Left renal pelvis (tissue), 4 donors: ENCODE measurements at places on chromosomes 5 and 9. TPM values are rescaled to one million over a fixed set of nuclear protein-coding genes. Genes with fewer than 3 reads are reported as not detected.

Gene DBH
- 1.4 TPM for polyA plus RNA-seq

Gene HTR4
- not detected for polyA plus RNA-seq

Gene DEPDC1B
- 9.3 TPM for polyA plus RNA-seq

Gene UGT3A2
- polyA plus RNA-seq: 11.6 TPM

Gene PDCD1LG2
- polyA plus RNA-seq: 0.37 TPM

Gene TAS2R1
- not detected for polyA plus RNA-seq

Gene ZFR
- 125 TPM for polyA plus RNA-seq

Gene KIF4B
- 0.18 TPM for polyA plus RNA-seq

Gene IL13
- polyA plus RNA-seq: not detected

Gene PCDHGA6
- 4.9 TPM for polyA plus RNA-seq

Gene SNCAIP
- 36.8 TPM for polyA plus RNA-seq

Gene TBC1D9B
- polyA plus RNA-seq: 137 TPM

Gene ROR2
- polyA plus RNA-seq: 20.2 TPM

Gene CWC27
- polyA plus RNA-seq: 33.1 TPM

Gene CARTPT
- polyA plus RNA-seq: not detected

Gene SAXO1
- 0.46 TPM for polyA plus RNA-seq

Gene TAF11L10
- not detected for polyA plus RNA-seq

Gene FBN2
- 450 TPM for polyA plus RNA-seq

Gene SPINK13
- polyA plus RNA-seq: 0.78 TPM

Gene PCDHGA7
- 2.1 TPM for polyA plus RNA-seq

Gene CCIN
- 0.36 TPM for polyA plus RNA-seq

Gene PHF24
- 0.24 TPM for polyA plus RNA-seq

Gene NTNG2
- polyA plus RNA-seq: 0.50 TPM
